Chondrocyte (in vitro differentiated cells): ENCODE measurements at places on chromosomes 5 and 9. TPM values are rescaled to one million over a fixed set of nuclear protein-coding genes. Genes with fewer than 3 reads are reported as not detected.
A peak's percentile ranks its signal among the peaks of the same experiment; 100 is the strongest.

GRCh38 chr5:77281969-77282336 lies 71.5 kb downstream of the PDE8B start:
- DNase-seq, result no peak

Gene KCNMB1
- 4.3 to 23.2 TPM (median 23.2 TPM) in 3 replicates for total RNA-seq

Gene PAEP
- total RNA-seq, result not detected in 3 replicates

DNA sequence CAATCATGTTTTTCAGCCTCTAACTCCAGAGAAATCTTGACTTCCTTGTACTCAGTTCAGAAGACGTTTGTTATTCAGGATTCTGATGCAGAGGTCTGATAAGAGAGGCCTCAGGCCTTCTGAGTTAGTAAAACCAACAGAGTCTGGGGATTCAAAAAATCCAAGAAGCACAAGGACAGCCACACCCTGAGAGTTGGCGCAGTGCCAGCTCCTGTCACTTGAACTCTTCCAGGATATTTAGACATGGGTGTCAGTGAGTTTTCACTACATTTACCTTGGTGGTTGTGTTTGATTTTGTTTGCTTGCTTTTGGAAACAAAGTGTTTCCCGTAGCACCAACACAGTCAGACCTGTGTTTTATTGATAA lies 41.6 kb upstream of the PDE8B start:
- DNase-seq, result no peak

- no peak for DNase-seq
Measured at GRCh38 chr9:105399117-105399516, 48.7 kb upstream of the FSD1L start.

DNA sequence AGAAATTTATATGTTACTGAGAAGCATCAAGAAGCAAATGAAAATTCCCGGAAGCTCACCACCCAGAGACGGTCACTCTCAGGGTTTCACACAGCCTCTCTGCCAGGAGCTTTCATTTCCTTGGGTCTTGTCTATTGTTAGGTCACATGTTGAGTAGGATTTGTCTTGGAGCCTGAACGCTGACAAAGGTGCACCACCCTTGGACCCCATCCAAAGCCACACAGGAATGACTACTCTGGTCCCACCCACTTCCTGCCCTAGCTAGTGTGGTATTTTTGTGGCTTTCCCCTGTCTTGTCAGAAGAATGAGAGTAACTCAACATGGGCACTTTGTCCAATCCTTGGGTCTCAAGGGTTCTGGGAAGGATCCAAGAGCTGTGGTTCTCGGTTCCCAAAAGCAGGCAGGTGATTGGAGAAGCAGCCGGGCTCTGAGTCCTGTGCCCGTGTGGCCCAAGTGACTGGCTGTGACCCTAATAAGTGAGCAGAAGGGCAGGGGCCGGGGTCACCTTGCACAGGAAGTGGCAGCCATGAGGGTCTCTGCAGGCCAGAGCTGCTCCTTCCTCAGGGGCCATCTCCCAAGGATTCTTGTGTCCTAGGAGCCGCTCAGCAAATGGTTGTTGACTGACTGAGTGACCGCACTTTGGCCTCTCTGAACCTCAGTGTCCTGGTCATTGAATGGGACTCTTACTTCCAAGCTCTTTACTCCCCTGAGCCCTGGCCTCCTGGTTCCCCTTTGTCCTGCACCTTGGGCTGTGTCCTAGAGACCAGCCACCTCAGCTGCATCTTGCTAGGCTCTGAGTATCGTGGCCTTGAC lies 6.9 kb downstream of the FGD3 start:
- peak; percentile 78 for DNase-seq

- peak; percentile 83 for DNase-seq
Measured at GRCh38 chr5:178286226-178287090, 53.9 kb upstream of the PHYKPL start.

Gene NAIP
- 4.0 to 8.0 TPM (median 4.3 TPM) in 3 replicates for total RNA-seq

DNA sequence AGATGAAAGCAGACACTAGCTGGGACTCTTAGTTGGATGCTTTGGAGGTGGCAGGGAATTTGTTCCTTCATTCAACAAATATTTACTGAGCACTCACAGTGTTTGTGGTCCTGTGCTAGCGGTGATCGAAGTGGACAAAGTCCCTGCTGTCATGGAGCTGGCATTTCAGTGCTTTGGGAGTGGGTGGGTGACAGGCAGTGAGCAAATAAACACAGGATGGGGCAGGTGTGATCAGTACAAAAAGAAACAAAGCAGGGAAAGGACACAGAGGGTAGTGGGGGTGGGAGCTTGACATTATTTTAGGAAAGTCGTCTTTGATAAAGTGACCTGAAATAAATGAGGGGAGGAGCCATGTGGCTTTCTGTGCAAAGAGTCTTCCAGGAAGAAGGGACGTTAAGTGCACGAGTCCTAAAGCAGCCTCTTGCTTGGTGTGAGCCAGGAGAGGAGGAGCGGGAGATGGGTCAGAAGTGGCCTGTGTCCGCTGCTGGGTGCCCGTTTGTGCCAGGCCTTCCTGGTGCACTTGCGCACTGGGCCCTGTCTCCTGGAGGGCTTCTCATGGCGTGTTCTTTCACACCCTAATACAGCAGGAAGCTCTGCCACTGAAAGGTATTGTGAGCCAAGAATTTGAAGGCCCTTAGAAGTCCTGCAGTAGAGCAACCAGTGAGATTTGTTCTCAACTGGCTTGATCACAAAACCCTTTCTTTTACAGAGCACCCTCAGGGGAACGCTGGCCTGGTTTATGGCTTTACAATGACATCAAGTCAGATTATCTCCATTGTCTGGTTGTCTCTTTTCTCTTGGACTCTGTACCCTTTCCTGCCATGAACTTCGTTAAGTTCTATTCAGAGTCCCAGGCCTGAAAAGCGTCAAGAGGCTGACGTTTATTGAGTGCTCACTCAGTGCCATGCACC lies 14.8 kb downstream of the NDST1 start:
- no peak for DNase-seq

DNA sequence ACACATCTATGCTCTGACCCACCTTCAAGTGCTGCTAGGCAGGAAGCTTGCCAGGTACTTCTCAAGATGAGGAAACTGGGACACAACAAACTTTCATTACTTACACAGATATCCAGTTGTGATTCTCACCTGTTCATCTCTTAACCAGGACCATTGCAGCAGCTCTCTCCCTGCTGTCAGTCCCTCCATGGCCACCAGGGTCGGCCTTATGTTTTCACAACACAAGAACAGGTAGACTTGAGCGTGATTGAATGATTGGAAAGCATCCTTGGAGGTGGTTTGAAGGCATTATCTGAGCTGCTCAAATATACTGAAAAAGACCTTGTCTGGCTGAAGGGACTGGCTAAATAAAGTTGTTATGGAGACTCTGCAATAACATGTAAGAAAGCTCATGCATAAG lies 94.4 kb downstream of the MTREX start:
- DNase-seq, result no peak

- DNase-seq, result no peak
Measured at GRCh38 chr9:84949258-84949657, 279.7 kb downstream of the NTRK2 start.

DNA sequence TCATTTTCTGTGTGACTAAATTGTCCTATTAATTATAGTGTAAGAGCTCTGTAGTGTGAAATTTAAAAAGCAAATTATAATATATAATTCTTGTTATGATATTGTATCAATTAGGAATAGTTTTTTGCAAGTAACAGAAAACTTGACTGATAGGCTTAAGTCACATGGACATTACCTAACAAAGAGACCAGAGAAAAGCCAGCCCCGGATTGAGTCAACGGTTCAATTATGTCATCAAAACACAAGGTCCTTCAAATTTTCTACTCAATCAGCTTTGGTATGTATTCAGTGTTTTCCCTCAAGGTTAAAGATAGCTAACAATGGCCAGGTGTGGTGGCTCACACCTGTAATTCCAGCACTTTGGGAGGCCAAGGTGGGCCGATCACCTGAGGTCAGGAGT lies 126.7 kb upstream of the PTGER4 start:
- DNase-seq, result no peak
